Activated CD8-positive, alpha-beta memory T cell treated with anti-CD3 and anti-CD28 coated beads, Interleukin-2, amount 10 ng/mL, durations not matched to agents 7 days and 5 days (primary cell): ENCODE measurements at places on chromosomes 7 and 10. TPM values are rescaled to one million over a fixed set of nuclear protein-coding genes. Genes with fewer than 3 reads are reported as not detected.
A peak's percentile ranks its signal among the peaks of the same experiment; 100 is the strongest.

LRIT1 gene
- total RNA-seq: not detected

GRCh38 chr7:27214239-27214950 is 14.5 kb upstream of the HOXA13 start:
- DNase-seq: no peak

DNA sequence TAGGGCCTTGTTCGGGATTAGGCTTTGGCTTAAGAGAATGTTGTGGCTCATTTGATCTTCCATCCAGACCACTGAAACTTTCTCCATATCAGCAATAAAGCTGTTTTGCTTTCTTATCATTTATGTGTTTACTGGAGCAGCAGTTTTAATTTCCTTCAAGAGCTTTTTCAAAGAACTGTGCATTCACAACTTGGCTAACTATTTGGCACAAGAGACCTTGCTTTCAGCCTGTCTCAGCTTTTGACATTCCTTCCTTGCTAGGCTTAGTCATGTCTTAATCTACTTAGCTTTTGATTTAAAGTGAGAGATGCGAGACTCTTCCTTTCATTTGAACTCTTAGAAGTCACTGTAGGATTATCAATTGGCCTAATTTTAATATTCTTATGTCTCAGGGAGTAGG is 19.1 kb upstream of the AKR1B1 start:
- DNase-seq: no peak

DNA sequence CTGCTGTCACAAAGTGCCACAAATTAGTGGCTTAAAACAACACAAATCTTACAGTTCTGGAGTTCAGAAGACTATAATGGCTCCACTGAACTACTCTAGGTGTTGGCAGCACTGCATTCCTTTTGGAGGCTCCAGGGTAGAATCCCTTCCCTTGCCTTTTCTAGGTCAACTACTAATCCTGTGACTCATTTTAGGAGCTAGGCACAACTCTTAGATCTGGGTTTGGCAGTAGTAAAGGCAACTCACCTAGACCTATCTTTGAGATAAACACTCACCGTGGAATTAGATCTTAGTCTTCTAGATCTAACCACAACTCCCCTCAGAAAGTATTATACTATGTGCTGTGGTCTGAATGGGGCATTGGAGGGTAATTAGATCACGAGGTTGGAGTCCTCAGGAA is 60.4 kb downstream of the ANKIB1 start:
- no peak for DNase-seq

DNA sequence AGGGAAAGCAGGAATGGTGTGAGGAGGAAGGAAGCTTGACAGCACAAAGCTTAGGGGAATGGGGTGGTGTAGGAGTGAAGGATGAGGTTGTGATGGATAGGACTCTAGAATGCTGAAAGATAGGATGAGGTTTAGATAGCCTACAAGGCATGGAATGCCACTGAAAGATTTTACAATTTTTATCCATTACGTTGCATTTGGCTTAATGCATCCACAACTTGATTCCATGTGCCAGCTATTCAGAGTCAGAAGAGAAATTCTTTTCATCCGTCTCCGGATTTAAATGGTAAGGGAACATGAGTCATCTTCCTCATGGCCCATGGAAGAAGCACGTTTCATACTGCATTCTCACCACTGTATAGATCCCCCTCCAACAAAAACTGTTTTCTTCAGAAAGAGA is 212.4 kb upstream of the BMPER start:
- DNase-seq: no peak

GRCh38 chr10:13740461-13740860 is 153.7 kb downstream of the PRPF18 start:
- no peak for DNase-seq

DNA sequence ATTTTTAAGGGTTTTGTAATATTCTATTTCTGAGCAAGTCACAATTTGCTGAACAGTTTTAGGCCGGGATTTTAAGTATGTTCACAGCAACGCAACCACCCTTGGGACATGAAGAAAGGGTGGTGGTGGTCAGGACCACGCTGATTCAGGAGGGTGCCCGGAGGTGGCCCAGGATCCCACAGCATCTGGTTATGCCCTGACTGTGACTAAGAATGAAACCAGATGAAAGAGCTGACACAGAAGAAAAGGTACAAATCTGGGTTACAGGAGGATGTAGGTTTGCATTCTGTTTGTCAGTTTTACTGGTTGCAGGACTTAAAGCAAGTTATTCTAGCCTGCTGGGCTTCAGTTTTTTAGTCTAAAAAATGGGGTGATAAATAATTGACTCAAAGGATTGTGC is 279.7 kb downstream of the CCSER2 start:
- DNase-seq: peak; percentile 47

LMBR1 gene
- total RNA-seq: 64.0 TPM

DNA sequence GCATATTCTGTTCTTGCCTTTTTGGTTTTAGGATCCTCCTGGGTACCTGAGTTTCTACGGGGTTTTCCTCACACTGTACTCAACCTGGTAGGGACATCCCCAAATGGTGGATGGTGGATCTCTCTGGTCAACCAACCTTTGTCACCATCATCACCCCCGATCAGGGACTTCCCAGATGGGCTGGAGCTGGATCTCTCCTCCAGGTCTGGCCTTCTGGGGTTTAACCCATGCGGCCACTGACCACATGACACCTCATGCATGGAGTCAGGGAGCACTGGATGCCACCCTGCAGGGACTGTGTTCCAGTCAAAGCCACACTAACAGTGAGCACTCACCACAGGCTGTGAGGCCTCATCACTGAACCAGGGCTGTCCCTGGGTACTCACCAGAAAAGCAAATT is 80.0 kb downstream of the CELF2 start:
- no peak for DNase-seq

GRCh38 chr7:696812-697551 is 29.5 kb upstream of the DNAAF5 start:
- DNase-seq: no peak

- no peak for DNase-seq
These were observed 909.7 kb downstream of the DNAJB9 start for GRCh38 chr7:109479388-109479787.

MYL10 gene
- total RNA-seq: not detected

DNA sequence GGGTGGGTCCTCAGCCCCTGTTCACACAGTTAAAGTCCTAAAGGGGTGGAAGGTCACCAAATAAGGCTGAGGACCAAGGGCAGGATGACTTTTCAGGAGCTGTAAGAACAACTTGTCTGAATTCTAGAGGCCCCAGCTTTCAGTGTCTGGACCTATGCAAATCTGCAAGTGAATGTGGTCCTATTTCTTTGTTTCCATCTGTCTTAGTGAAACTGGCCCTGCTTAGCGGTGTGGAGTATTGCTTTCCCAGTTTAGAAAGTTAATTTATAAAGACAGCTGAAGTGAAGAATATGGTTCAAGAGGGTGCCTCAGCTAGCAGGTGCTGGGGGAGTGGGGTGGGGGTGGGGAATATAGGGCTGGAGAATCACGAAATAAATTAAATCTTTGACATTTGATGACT is 40.1 kb downstream of the HHEX start:
- DNase-seq: no peak

GRCh38 chr10:17507538-17507937 is 53.1 kb upstream of the ST8SIA6 start:
- DNase-seq: no peak
